NCI-H1417 treated with DMSO at 0.1 percent for 48 hours (cell line): ENCODE measurements at places on chromosomes 1 and 21.

DNA sequence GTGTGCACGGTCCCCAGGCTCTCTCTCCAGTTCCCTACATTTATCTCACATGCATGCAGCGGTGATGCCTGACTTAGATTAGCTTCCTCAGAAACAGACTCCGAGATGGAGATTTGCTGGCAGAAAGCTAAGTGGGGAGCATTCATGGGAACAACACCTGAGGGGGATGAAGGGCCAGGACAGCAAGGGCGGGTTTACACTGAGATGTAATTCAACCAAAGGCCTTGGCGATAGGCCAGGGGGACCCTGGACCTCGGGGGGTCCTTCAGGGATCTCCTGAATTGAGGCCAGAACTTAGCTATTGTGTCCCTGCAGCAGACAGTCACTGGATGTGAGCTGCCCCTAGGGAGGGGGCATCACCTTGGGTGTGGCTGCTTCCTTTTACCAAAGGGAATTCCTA lies 246.1 kb upstream of the CSF3R start:
- DNase-seq = no peak

DNA sequence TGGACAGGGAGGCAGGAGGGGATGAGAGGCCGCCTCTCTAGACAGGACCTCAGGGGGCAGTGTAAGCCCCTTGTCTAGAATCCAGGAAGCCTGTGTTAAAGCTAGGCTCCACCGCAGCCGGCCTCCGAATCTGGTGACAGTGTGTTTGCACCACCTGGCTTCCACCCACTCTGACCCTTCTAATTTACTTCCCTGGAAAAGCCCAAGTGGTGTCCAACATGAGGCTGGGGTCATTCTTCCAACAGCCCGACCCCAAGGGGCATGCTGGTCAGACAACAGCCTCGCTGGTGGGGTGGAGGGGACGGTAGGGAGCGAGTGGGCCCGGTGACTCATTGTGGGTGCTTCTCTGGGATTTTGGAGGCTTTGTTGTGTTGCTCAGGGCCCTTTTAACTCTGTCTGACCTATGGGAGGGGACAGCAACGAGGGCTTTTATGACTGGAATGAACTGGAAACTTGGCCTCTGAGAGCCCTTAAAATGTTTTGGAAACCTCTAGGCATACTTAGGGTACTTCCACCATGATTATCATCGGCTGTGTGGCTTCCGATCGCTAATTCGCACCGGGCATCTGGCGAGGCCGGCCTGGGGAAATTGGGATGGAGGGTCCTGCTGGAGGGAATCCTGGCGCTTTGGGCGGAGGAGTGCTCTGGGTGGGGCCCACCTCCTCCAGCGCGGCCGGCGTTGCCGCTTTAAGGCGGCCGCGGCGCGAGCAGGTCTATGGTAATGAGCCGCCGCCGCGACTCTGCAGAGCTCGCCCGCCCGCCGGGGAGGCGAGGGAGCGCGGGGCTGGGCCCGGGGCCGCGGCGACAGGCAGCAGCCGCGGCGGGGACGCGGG lies at the start of gene CELSR2:
Gene CELSR2, plus strand, starts transcription at position 743 of the 833 bp plus-strand sequence. CDS start 541 bp downstream, outside the sequence.
- DNase-seq = no peak

DNA sequence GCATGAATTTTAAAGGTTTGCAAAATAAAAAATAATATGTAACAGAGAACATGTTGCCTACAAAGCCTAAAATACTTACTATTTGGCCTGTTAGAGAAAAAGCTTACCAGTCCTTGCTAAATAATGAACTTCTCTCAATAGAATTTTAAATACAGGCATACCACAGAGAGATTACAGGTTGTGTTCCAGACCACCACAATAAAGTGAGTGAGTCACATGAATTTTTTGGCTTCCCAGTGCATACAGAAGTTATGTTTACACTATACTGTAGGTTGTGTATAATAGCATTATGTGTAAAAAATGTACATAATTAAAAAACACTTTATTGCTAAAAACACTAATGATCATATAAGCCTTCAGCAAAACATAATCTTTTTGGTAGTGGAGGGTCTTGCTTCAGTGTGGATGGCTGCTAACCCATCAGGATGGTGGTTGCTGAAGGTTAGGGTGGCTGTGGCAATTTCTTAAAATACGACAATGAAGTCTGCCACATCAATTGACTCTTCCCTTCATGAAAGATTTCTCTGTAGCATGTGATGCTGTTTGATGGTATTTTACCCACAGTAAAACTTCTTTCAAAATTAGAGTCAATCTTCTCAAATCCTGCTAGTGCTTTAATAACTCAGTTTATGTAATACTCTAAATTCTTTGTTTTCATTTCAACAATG lies 48.6 kb downstream of the SCYL3 start:
- DNase-seq = no peak

- no peak for DNase-seq
These were observed 8.9 kb upstream of the C1orf216 start for GRCh38 chr1:35727434-35728040.

DNA sequence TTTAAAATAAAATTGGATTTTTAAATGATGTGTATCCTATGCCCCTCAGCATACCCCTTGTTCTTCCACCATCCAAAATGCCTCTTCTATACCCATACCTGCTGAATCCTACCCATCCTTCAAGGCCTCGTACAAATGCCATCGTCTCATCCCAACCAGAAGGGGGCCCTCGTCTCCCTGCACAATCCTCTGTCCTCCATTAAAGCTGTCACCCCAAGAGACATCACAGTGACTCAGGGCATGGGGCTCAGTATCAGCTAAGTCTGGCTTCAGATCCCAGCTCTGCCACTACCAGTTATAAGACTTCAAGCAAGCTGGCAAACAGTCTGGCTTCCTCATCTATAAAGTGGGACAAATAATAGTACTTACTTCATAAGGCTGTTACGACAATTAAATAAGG lies 23.8 kb downstream of the IGFN1 start:
- no peak for DNase-seq

DNA sequence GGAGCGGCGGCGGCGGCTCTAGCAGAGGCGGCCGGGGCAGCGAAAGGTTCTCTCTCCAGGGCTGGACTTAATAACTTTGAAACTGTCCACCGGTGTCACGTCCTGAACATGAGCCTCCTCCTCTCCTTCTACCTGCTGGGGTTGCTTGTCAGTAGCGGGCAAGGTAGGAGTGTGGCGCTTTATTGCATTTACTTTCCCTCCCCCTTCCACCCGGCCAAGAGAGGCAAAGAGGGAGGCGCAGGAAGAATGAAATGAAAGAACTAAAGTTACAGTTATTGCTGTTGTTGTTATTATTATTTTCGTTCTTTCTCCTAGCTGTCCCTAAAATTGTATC lies 214 bp downstream of the NCAM2 start:
- DNase-seq = peak; percentile 39

GRCh38 chr1:70517444-70517843 lies 106.4 kb downstream of the CTH start:
- no peak for DNase-seq

DNA sequence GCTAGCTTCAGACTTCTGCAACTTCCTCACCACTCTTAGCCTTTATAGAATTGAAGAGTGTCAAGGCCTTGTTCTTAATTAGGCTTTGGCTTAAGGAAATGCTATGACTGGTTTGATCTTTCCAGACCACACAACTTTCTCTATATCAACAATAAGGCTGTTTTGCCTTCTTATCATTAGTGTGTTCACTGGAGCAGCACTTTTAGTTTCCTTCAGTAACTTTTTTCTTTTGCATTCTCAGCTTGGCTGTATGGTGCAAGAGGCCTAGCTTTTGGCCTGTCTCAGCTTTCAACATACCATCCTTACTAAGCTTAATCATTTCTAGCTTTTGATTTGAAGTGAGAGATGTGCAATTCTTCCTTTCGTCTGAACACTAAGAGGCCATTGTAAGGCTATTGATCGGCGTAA lies 8.6 kb downstream of the PRKACB start:
- no peak for DNase-seq

- no peak for DNase-seq
These were observed 2.6 kb downstream of the LACTBL1 start for GRCh38 chr1:22970096-22970495.

- DNase-seq = no peak
These were observed 341.8 kb downstream of the LMX1A start for GRCh38 chr1:165014753-165015152.

GRCh38 chr1:42657201-42657600 lies 1.0 kb upstream of the PPIH start:
- no peak for DNase-seq

DNA sequence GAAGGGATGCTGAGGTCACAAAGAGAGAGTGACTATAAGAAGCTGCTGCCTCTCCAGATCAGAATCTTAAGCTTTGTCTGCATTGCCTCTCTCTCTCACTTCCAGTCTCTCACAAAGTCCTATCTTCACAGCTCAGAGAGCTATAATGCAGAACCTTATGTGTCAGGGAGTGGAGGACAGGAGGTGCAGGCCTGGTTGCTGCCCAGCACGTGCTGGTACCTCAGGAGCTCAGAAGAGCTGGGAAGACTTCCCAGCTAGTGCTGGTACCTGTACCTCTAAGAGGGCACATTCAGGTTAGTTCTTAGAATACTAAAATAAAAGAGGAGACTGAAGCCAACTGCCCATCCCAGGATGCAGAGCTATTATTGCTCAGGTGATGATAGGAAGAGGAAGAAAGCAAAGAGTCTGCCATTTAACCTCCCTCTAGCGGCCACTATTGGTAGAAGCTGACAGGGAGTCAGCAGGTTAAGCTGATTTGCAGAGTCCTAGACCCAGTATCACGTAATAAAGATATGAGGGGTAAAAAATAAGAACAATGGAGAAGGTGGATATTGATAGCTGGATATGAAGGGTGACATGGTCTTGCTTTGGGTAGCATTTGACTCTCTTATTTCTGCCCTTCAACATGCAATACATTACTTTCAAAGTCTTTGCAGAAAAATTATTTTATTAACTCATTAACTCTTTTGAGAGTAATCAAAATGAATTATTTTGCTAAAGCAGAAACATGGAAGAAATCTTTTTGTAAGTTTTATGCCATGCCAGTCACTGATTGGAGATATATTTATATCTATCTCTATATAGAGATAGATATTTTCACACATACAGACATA lies 138.1 kb upstream of the HMCN1 start:
- DNase-seq = no peak

- no peak for DNase-seq
These were observed 65.6 kb upstream of the USP24 start for GRCh38 chr1:55280731-55281130.

- no peak for DNase-seq
These were observed 25.3 kb upstream of the EFHD2 start for GRCh38 chr1:15384301-15384901.

GRCh38 chr21:32193098-32193465 lies 85.8 kb downstream of the MIS18A start:
- no peak for DNase-seq

DNA sequence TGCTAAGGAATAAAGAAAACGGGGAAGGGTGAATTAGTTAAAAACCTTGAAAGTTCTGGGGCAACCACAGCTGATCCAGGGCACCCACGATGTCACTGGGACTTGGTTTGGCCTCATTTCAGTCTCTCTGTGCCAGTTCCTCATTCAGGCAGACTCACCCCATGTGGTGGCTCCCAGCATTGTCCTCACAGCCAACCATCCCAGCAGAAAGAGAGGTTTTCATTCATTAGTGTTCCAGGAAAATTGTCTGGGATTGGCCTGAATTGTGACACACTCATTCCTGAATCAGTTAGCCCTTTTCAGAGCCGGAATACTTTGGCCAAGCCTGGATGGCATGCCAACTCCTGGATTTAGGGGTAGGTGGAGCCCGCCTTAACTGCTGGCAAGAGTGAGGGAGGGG lies 367.7 kb downstream of the PRDM2 start:
- DNase-seq = no peak

- DNase-seq = no peak
These were observed 177.7 kb upstream of the HP1BP3 start for GRCh38 chr1:20964540-20965484.

DNA sequence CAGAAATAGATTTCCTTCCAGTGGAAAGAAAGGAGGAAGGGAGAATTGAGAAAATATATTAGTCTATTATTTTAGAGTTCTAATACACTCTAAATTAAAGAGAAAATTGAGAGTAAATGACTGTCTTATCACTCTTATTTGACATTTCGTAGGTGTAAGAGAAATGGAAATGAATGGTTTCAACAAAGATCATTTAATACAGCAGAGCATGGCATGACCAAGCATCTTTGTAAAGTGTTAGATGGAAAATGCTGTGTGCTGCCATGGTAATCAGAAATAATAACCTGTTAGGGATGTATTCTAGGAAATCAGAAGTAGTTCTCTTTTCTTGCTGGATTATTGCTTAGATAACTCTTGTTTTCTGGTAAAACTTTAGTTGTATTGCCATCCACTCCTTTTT lies 90.9 kb downstream of the GIPC2 start:
- no peak for DNase-seq

DNA sequence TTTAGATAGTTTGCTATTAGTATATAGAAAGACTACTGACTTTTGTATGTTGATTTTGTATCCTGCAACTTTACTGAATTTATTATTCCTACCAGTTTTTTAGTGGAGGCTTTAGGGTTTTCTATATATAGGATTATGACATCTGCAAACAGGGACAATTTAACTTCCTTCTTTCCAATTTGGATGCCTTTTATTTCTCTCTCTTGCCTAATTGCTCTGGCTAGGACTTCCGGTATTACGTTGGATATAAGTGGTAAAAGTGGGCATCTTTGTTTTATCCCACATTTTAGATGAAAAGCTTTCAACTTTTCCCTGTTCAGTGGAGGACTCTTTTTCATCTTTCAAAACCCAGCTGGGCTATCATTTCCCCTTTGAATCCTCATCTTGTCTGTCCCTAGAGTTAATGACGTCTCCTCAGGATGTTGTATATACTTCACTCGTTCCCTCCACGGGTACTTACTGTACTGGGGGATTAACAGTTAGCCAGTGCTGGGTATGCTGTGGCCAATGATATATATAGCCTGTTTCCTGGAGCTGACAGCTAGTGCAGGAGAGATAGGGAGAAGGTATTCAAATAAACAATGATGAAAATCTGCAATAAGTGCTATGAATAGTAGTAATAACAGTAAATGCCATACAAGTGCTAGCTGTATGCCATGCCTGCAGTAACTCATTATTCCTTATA lies 9.8 kb downstream of the ACOT11 start:
- DNase-seq = no peak

GRCh38 chr1:55708781-55709180 lies 493.6 kb upstream of the USP24 start:
- no peak for DNase-seq

GRCh38 chr1:52634111-52634510 lies 1.1 kb downstream of the SHISAL2A start:
- no peak for DNase-seq

- DNase-seq = no peak
These were observed 69.9 kb downstream of the LAMC1 start for GRCh38 chr1:183093066-183093668.

- no peak for DNase-seq
These were observed 9.4 kb downstream of the VPS45 start for GRCh38 chr1:150076985-150077384.

DNA sequence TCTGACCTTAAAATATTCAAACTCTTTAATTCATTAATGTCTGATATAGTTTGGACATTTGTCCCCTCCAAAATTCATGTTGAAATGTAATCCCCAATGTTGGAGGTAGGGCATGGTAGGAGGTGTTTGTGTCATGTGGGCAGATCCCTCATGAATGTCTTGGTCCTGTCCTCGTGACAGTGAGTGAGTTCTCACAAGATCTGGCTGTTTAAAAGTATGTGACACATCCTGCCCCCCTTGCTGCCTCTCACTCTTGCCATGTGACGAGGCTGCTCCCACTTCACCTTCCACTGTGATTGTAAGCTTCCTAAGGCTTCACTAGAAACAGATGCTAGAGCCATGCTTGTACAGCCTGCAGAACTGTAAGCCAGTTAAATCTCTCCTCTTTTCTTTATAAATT lies 21.3 kb upstream of the FBXO28 start:
- DNase-seq = no peak
